ENCODE measurements at places on chromosomes 7 and 10. TPM values are rescaled to one million over a fixed set of nuclear protein-coding genes. Genes with fewer than 3 reads are reported as not detected.

Gene H2BK1
- total RNA-seq: not detected

Gene LGI1
- total RNA-seq: not detected

Gene FGFBP3
- total RNA-seq: 1.5 TPM

DNA sequence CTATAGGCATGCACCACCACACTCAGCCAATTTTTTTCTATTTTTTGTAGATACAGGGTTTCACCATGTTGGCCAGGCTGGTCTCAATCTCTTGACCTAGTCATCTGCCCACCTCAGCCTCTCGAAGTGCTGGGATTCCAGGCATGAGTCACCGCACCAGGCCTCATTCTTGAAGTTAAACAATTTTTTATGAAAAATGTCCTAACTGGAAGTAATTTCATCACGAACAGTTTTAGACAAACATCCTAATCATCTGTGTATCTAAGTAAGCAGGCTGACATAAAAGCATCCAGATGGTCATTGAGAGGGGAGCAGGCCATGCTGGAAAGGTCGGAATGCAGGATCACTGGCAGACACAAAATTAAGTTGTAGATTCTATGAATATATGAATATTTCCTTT lies 269.1 kb downstream of the ZMYND11 start:
- H3K27me3 ChIP-seq: peaks cover 2% of the 10 kb centered on the region
- no peak for DNase-seq
- no peaks in the 10 kb centered on the region for H3K4me1 ChIP-seq
- H3K36me3 ChIP-seq: peaks cover 3% of the 10 kb centered on the region
- H3K27ac ChIP-seq: no peak overlapping the region

GRCh38 chr10:120455004-120455403 lies 2.0 kb upstream of the PLPP4 start:
- no peak overlapping the region for H3K4me3 ChIP-seq
- no peak for DNase-seq
- H3K4me1 ChIP-seq: peaks cover 3% of the 10 kb centered on the region
- no peaks in the 10 kb centered on the region for H3K36me3 ChIP-seq
- H3K27ac ChIP-seq: no peak overlapping the region

- DNase-seq: no peak
- H3K27ac ChIP-seq: no peak overlapping the region
- H3K36me3 ChIP-seq: no peaks in the 10 kb centered on the region
Measured at GRCh38 chr10:132881186-132881920, 61.0 kb downstream of the CFAP46 start.

GRCh38 chr7:47373871-47374451 lies 207.9 kb downstream of the TNS3 start:
- no peak overlapping the region for H3K27ac ChIP-seq
- no peaks in the 10 kb centered on the region for H3K4me1 ChIP-seq
- peaks cover 3% of the 10 kb centered on the region for H3K27me3 ChIP-seq
- DNase-seq: no peak

DNA sequence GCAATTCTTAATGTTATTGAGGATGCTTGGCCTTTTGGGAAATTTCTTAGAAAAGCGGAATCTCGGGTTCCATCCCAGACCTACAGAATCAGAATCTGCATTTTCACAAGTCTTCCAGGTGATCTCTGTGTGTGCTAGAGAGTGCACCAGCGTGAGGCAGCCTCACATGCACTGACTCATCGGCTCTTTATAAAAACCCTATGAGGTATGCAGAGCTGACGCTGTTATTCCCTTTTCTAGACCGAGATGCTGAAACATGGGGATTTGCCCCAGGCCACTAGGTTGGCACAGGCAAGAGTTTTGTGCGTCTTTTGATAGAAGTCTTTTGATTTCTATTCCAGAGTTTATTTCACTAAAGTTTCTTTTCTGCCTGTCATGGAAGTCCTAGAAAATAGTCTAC lies 61.2 kb downstream of the CDCA7L start:
- no peak for DNase-seq
- no peaks in the 10 kb centered on the region for H3K4me1 ChIP-seq
- H3K36me3 ChIP-seq: no peaks in the 10 kb centered on the region
- no peak overlapping the region for H3K27ac ChIP-seq
- no peak overlapping the region for H3K4me3 ChIP-seq

GRCh38 chr10:113961182-113962031 lies 82.3 kb upstream of the ADRB1 start:
- peak overlapping the region; percentile 35 for H3K27ac ChIP-seq
- H3K27me3 ChIP-seq: peaks cover 2% of the 10 kb centered on the region
- DNase-seq: peak; percentile 74
- H3K4me1 ChIP-seq: peaks cover 48% of the 10 kb centered on the region
- H3K4me3 ChIP-seq: peak overlapping the region; percentile 12

DNA sequence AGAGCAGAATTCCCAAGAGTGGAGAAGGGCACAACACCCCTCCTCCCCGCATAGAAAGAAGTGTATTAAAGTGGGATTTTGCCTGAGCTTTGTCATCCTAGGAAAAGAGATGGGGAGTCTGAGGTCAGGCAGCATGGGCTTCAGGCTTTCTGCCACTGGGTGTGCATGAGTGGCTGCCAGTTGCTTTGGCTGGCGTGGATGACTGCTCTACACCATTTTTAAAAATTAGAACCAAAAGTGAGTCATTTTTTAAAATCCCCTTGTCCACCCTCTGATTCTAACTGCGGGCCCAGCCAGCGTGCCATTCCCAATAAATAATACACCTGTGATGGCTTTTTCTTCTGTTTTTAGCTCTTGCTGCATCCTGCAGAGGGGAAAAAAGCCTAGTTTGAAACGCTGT lies 13.4 kb downstream of the SLC29A3 start:
- H3K27ac ChIP-seq: no peak overlapping the region
- no peak overlapping the region for H3K4me3 ChIP-seq
- H3K36me3 ChIP-seq: no peaks in the 10 kb centered on the region
- no peaks in the 10 kb centered on the region for H3K27me3 ChIP-seq

- peaks cover 3% of the 10 kb centered on the region for H3K36me3 ChIP-seq
- peaks cover 37% of the 10 kb centered on the region for H3K4me1 ChIP-seq
- H3K27me3 ChIP-seq: no peaks in the 10 kb centered on the region
- peak; percentile 57 for DNase-seq
- H3K27ac ChIP-seq: peak overlapping the region; percentile 88
Measured at GRCh38 chr10:102612964-102613275, 31.4 kb upstream of the TRIM8 start.

DNA sequence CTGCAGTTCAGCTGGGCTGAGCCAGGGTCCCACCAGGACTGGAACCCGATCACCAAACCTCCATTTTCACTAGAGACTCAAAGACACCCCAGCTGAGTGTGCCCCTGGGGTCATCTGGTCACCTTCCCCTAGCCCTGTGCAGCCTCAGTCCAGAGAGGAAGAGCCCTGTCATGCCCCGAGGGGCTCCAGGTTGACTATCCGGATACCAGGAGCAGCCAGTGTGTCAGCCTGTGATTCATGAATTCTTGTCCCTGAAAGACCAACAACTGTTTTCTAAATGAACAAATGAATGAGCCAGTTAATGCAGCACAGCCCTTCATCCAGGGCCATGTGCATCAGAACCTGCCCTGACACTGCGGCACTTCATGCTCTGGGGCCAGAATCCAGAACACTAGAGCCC lies 201.9 kb upstream of the TCERG1L start:
- H3K27me3 ChIP-seq: peaks cover 5% of the 10 kb centered on the region
- no peak for DNase-seq
- H3K27ac ChIP-seq: no peak overlapping the region
- no peaks in the 10 kb centered on the region for H3K4me1 ChIP-seq
- H3K36me3 ChIP-seq: no peaks in the 10 kb centered on the region

DNA sequence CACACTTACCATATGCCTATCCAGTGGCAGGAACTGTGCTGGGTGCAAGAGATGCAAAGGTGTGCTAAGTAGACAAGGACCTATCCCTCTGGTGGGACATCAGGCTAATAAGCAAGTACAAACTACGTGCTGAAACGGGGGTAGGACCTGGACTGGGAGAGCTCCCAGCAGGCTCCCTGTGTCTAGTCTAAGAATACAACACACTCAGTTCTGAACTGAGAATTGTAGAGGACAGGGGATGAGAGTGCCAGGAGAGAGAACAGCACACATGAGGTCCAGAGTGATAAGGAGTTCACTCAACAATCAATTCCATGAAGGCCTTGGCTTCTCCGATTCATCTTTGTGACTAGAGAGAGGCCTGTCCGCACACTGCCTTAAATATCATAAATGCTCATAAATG lies 253.7 kb downstream of the ELMO1 start:
- H3K36me3 ChIP-seq: peaks cover 20% of the 10 kb centered on the region
- no peak overlapping the region for H3K4me3 ChIP-seq

DNA sequence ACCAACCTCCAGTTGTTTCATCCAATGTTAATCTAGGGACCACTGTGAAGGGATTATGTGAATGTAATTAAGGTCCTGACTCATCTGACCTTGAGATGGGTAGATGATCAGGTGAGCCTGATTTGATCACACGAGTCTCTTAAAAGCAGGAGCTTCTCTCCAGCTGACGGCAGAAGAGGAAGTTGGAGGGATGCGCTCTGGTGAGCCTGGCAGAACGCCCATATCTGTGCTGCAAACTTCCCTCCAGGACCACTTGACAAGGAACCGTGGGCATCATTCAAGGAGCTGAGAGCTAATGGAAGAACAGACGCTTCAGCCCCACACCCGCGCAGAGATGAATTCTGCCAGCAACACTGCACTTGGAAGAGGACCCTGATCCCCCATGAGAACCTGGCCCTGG lies 642.4 kb downstream of the TNS3 start:
- H3K27ac ChIP-seq: no peak overlapping the region
- H3K4me3 ChIP-seq: no peak overlapping the region

GRCh38 chr7:118734541-118734940 lies 510.0 kb downstream of the ANKRD7 start:
- no peak for DNase-seq
- H3K36me3 ChIP-seq: no peaks in the 10 kb centered on the region
- H3K4me3 ChIP-seq: no peak overlapping the region

DNA sequence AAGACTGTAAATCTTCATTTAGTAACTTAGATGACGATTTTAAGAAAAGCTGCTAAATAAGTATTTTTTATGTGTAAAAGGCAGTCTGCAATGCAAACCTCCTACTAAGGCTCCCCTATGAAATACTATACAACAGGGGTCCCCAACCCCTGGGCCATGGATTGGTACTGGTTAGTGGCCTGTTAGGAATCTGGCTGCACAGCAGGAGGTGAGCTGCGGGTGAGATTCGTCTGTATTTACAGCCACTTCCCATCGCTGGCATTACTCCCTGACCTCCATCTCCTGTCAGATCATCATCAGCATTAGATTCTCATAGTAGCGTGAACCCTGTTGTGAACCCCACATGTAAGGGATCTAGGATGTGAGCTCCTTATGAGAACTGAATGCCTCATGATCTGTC lies 580.4 kb downstream of the MAGI2 start:
- DNase-seq: no peak
- no peaks in the 10 kb centered on the region for H3K27me3 ChIP-seq
- H3K4me1 ChIP-seq: no peaks in the 10 kb centered on the region
- H3K4me3 ChIP-seq: no peak overlapping the region

GRCh38 chr10:97718659-97719142 lies 5.2 kb downstream of the MARVELD1 start:
- H3K4me1 ChIP-seq: peaks cover 7% of the 10 kb centered on the region
- peaks cover 3% of the 10 kb centered on the region for H3K27me3 ChIP-seq
- DNase-seq: no peak
- H3K27ac ChIP-seq: no peak overlapping the region

DNA sequence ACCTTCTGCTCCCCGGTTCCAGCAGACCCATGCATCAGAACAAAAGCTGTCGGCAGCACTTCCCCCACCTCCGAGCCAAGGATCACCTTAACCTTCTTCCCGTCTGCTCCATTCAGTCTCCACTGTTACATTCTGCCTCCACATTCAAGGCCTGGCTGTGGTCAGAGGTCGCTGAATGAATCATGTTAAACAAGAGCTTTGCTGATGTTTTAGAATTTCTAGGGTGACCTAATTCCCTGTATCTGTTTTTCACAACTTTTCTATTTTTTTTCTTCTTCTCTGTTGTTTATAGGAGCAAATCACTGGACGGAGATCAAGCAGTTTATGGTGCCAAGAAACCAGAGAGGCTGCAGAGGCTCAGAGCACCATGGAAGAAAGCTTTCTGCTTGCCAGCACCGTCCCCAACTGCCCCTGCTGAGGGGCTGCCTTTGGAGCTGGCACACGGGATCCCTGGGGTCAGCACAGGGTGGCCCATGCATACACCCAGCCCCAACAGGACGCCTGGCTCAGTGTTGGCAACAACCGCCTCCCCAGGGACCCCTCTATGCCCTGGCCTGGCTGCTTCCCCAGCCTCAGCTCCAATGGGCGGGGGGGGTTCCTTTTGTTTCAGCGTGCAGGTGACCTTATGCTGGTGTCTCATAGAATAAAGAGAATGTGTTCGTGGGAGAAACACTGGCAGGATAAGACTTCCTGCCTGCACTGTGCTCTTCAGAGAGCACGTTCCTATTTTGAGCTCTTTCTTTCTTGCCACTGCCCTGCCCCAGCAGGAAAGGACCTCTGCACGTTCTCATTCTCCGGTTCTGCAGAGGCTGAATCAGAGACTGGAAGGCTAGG lies 182.7 kb upstream of the LYZL2 start:
- no peak overlapping the region for H3K4me3 ChIP-seq
- no peaks in the 10 kb centered on the region for H3K36me3 ChIP-seq
- peaks cover 25% of the 10 kb centered on the region for H3K4me1 ChIP-seq
- H3K27me3 ChIP-seq: no peaks in the 10 kb centered on the region

- no peaks in the 10 kb centered on the region for H3K27me3 ChIP-seq
- peak overlapping the region; percentile 21 for H3K27ac ChIP-seq
- no peak overlapping the region for H3K4me3 ChIP-seq
- H3K4me1 ChIP-seq: peaks cover 11% of the 10 kb centered on the region
- no peak for DNase-seq
Measured at GRCh38 chr10:35070521-35070920, 19.6 kb downstream of the CUL2 start.

DNA sequence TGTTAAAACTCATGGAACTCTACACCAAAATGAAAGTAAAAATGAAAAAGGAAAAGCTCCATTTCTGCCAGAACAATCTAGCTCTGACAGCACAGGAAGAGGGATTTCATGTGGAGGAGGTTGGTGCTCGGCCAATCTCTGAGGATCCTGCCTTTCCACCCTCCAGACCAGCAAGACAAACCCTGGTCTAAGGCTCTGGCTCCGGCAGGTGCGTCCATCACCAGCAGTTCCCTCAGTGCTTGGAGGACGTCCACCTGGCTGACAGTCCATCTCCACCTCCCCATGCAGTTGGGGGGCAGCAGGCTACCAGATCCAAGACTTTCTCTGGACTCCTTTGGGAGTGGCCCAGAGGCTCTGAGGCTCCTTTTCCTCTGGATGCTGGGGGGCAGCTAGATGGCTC lies 25.0 kb upstream of the LOXL4 start:
- H3K36me3 ChIP-seq: no peaks in the 10 kb centered on the region
- DNase-seq: no peak
- no peaks in the 10 kb centered on the region for H3K4me1 ChIP-seq
- peaks cover 11% of the 10 kb centered on the region for H3K27me3 ChIP-seq
- no peak overlapping the region for H3K4me3 ChIP-seq
- no peak overlapping the region for H3K27ac ChIP-seq

Data from activated CD4-positive, alpha-beta T cell treated with anti-CD3 and anti-CD28 coated beads for 36 hours (primary cell).